ENCODE measurements at places on chromosomes 11 and 22. TPM values are rescaled to one million over a fixed set of nuclear protein-coding genes. Genes with fewer than 3 reads are reported as not detected.

The FGF19 gene
- total RNA-seq, result not detected

The FLRT1 gene
- total RNA-seq, result not detected

The POU2AF2 gene
- not detected for total RNA-seq

The DEUP1 gene
- not detected for total RNA-seq

The NEAT1 gene
- total RNA-seq, result 43.4 TPM

The SPA17 gene
- 4.3 TPM for total RNA-seq

The APOL3 gene
- total RNA-seq, result 1.2 TPM

The OR56A4 gene
- 0.13 TPM for total RNA-seq

The OR8D2 gene
- total RNA-seq, result not detected

The GRM5 gene
- 0.28 TPM for total RNA-seq

The IRF7 gene
- total RNA-seq, result 11.6 TPM

The USP47 gene
- 45.1 TPM for total RNA-seq

The CYB5R2 gene
- 6.8 TPM for total RNA-seq

The DMC1 gene
- 3.5 TPM for total RNA-seq

The MAPK8IP1 gene
- total RNA-seq, result 3.7 TPM

The BEST1 gene
- 0.08 TPM for total RNA-seq

The IFITM10 gene
- 0.64 TPM for total RNA-seq

The DHCR7 gene
- total RNA-seq, result 130 TPM

The OR8K5 gene
- total RNA-seq, result not detected

The NPAS4 gene
- not detected for total RNA-seq

The ANKRD42 gene
- 11.4 TPM for total RNA-seq

The ART1 gene
- total RNA-seq, result not detected

The KCNK7 gene
- total RNA-seq, result 2.0 TPM

The DNAJB7 gene
- not detected for total RNA-seq

The C11orf42 gene
- total RNA-seq, result not detected

The OR4C3 gene
- not detected for total RNA-seq

The GAL3ST3 gene
- total RNA-seq, result 0.87 TPM
